ENCODE measurements at places on chromosomes 5 and 9. TPM values are rescaled to one million over a fixed set of nuclear protein-coding genes. Genes with fewer than 3 reads are reported as not detected.

- no peak for DNase-seq
Measured at GRCh38 chr9:113886466-113886865, 10.4 kb downstream of the ZNF618 start.

DNA sequence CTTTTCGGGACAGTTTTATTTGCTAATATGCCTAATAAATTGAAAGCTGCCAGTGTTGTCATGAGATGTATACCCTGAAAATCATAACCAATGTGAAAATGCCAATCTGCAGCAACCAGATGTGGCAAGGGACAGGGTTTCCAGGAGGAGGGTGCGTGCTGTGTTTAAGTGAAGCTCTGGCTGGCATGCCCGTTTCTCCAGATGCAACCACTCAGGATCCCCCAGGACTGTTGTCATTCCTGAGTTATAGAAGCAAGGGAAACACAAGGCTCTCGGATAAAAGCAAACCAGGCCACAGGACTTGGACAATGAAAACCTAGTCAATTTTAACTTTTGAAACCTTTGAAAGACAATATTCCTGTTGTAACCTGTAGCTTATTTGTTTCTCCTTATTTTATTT, 360.2 kb downstream of the SLIT3 start:
- no peak for DNase-seq

- no peak for DNase-seq
Measured at GRCh38 chr5:180296771-180297170, 4.9 kb upstream of the MAPK9 start.

GRCh38 chr9:100714372-100715099, 136.7 kb downstream of the CAVIN4 start:
- peak; percentile 93 for DNase-seq

DNA sequence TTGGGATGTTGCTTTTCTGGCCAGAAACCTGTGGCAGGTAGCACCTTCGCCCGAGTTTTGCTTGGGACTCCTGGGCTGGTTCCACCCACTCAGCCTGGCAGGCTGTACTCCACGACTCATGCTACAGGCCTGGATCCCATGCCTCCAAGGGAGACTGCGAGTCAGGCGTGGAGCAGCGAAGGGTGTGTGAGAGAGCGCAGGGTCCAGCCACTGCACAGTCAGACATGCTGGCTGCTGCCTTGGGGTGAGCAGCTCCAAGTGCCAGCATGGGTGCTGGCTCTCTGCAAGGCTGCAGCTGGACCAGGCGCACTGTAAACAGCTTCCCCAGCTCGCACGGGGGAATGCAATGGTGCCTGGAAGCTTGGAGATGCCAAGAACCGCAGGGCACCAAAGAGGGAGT, 249.6 kb upstream of the EDIL3 start:
- peak; percentile 44 for DNase-seq

DNA sequence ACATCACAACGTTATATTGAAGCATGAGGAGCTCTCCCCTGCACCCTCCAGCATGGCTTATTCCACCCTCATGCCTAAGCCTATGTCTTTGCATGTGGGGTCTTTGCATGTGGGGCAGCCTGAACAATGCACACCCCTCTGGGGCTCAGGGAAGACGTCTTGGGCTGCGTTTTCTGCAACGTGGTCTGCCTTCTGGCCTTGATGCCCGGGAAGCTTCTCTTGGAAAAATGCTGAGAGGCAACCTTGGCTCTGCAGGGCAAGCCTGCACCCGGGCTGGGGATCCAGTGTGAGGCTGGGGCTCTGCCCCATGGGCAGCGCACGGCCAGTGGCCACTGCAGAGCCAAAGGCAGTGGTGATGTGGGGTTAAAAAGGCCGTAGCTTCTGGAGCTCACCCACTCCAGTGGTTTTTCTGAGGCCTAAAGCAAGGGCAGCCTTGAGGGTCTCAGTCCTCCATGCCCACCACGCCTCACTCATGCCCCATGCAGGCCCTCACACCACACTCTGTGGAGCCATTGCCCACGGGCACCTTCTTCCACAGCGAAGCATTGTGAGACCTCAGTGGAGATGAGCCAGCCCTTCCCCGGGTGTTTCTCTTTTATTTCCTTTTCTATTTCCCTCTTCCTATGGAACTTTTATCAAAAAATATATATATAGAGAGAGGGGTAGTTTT, 112.2 kb downstream of the MRPL36 start:
- no peak for DNase-seq

- DNase-seq: no peak
Measured at GRCh38 chr5:96260009-96260408, 173.0 kb downstream of the PCSK1 start.

- DNase-seq: no peak
Measured at GRCh38 chr5:73387601-73388305, 60.8 kb downstream of the FOXD1 start.

DNA sequence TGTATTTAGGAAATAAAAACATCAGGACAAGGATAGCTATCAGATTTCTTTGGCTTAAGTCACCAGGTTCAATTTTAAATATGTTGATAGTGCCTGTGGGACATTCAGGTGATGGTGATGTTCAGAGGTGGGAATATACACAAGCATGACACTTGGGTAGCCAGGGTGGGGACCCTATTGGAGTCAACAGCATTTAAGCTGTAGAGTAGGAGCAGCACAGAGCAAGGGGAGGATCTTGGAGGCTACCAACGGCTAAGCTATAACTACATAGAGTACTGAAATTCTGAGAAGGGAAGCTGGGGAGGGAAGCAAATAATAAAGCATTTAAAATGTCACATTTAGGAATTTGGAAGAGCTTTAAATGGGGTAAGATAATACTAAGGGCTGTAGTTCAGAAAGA, 177.7 kb downstream of the CPLANE1 start:
- no peak for DNase-seq

GRCh38 chr5:145543968-145544367, 291.2 kb downstream of the PRELID2 start:
- no peak for DNase-seq

GRCh38 chr5:142548739-142549275, 137.1 kb downstream of the FGF1 start:
- DNase-seq: peak; percentile 94

- DNase-seq: no peak
Measured at GRCh38 chr5:148834689-148835088, 8.3 kb downstream of the ADRB2 start.

DNA sequence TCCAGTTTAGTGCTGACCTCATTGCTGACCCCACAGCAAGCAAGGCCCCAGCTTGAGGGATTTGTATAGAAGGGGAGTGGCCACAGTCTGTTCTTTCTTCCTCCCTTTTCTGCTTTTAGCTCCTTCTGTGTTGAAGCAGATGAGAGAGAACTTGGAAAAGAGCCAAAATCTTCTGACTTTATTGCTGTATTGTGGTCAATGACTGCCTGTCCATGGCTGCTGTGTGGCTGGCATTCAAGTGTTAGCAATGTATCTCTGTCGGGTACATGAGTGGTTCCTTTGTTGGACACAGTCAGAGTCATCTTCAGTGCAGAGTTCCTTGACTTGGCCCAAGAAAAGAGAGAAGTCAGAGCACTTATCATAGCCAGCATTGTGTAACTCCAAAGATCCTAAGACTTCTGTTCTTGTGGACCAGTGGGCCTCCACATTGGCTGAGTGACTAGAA, 154.1 kb downstream of the LRRC70 start:
- DNase-seq: no peak

DNA sequence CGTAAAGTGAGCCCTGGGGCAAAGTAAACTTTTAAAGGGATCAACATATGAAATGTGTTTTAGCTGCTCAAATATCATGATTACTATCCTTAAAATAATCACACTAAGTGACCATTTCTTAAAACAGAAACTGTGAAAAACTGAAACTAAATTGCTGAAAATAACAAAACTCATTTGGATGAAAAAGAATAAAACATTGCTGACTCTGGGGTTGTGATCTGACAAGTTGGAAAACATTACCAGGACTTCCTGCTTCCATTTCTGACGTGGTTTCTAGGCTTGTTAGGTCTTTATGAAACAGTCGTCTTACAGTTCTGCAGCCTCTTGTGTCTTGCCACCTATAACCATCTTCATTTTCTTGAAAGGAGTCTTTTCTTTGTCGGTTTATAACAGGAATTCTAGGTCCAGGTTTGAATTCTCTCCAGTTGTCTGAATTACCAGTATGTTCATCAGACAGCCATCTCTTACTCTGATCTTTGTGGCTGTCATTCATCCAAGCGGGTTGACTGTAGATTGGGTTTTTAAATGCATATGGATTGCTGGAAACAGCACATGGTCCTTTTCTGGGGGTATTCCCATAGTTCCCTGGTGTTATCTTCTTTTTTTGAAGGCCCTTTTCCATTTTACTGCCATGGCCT, 1.7 kb downstream of the TUT7 start:
- DNase-seq: no peak

DNA sequence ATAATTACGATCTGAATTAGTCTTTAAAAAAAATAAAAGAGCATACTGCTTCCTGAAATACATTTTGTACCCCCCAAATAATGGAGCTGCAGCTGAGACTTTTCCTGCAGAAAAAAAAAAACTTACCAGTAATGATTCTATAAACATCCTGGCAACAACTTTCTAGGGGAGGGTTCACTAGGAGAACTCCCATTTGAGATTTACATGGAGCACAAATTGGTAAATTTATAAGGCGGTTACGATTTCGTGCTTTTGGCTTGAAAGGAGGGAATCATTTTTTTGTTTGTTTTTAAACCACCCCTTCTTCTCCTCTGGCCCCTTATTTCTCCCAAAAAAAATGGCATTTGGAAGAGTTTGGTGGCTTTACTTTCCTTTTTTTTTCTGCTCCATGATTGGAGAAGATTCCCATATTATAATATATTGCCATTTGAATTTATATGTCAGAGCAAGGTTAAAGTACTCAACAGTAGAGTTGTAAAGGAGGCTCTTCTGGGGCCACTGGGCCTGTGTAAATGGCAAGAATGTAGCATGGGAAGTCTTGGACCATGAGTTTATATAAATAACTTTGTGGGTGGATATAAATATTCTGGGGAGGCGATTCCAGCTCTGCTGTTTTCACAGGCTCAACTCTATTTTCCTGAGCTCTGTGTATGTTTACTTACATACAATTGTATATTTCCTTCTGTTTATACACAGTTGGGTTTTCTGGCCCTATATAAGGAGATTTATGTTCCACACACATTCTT, 159.9 kb downstream of the CSNK1G3 start:
- no peak for DNase-seq

DNA sequence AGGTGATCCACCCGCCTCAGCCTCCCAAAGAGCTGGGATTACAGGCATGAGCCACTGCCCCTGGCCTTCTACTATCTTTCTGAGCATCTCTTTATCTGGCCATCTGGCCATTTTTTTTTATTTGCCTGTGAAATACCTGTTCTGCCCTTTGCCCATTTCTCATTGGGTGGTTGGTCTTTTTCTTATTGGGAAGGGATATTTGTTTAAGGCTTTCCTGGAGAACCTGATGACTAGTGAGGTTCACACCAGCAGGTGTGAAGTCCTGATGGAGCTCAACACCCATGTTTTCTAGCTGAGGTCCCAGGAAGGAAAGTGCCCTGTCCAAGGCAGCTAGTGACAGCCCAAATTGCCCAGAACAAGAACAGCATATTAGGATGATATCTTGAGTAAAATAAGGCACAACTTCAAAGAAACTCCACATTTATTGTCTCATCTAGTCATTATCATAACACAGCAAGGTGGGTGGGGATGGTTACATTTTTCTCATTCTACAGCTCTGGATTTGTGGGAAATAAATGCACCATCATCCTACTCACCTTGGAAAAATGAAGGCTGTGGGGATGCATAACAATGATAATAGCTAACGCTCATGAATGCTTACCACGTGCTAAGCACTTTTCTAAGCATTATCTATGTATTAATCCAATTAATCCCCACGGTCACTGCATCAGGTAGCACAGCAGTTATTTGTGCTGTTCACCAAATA, 20.3 kb downstream of the SLC36A3 start:
- DNase-seq: no peak

DNA sequence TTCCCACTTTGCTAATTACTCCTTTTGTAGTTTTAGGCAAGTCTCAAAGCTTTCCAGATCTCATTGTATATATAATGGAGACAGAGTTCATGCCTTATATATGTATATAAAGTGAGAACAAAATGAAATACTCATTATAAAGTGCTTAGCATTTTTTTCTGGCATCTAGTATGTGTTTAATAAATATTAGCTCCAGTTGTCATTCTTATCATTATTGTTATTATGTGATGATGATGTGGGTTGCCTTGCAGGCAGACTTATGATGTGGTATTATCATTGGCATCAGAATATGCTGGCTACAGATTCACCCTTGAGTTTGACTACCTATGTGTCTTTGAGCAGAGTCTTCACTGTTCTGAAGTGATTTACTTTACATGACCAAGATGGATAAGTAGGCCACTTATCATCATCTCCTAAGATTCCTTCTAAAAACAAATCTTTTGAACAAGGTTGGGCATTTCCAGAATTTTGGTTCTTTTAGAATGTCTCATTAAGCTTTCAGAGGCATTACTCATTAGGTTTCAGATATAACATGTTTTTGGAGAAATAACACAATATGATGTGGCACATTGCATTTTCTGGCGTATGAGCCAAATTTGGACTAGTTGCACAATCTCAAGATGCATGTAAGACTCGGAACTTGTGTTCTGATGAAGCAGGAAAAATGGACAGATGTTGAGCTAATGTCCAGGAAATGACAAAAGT, 145.6 kb upstream of the TNC start:
- DNase-seq: no peak

DNA sequence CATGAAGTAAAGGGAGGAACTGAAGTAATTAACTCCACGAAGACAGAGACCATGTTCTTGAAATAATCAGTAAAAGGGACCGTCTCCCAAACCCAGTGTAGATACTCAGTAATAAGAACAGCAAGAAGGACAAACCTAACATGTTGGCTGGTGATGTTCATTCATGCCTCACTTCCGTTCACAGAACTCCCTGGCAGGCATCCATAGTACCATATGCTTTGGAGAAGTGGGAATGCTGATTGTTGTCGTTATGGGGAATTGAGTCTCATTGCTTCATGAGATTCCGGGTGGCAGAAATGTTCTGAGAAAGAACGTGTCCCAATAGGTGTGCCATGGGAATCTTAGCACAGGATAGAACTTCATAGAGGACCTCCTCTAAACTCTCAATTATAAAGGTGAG, 452.3 kb downstream of the ZSWIM6 start:
- DNase-seq: no peak

DNA sequence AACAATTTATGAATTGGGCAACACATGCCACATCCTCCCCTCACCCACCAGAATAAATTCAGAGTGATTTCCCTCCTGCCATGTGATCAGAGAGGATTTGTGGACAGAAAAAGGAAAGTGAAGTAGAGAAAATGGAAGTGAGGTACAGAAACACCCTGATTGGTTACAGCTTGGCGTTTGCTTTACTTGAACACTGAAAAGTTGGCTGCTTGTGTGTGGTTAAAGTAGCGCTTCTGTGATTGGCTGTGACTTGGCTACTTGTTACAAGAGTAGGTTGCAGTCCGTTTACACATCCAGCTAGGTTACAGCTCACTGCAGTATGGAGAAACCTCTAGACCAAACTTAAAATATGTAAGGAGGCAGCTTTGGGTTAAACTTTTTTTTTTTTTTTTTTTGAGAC, 205.2 kb upstream of the ZNF608 start:
- no peak for DNase-seq

Gene ISOC1
- total RNA-seq: 48.5 TPM

Gene NINJ1
- 26.5 TPM for total RNA-seq

Gene DNAJB5
- 36.5 TPM for total RNA-seq

Gene ANXA2R
- 0.97 TPM for total RNA-seq

Gene RANBP17
- 17.6 TPM for total RNA-seq

Gene TAF11L10
- not detected for total RNA-seq

Gene SH3RF2
- 3.2 TPM for total RNA-seq

Gene SLC36A2
- not detected for total RNA-seq

Gene RRAGA
- total RNA-seq: 47.2 TPM

Gene OTULINL
- total RNA-seq: 6.2 TPM

Gene PGM5
- total RNA-seq: not detected

Gene STPG3
- total RNA-seq: not detected

Gene PCDHB3
- total RNA-seq: 17.7 TPM

Gene RNF208
- 27.3 TPM for total RNA-seq

Gene C9
- total RNA-seq: not detected

Gene PIK3R1
- total RNA-seq: 30.5 TPM

Data from endodermal cell (in vitro differentiated cells).